Activated CD4-positive, alpha-beta memory T cell treated with anti-CD3 and anti-CD28 coated beads for 36 hours (primary cell): ENCODE measurements at places on chromosomes 2 and 18. TPM values are rescaled to one million over a fixed set of nuclear protein-coding genes. Genes with fewer than 3 reads are reported as not detected.

Gene CROCC2
- total RNA-seq, result not detected

Gene ASB18
- total RNA-seq, result not detected

Gene GCKR
- not detected for total RNA-seq

Gene KCNS3
- total RNA-seq, result 0.19 TPM

Gene FABP1
- not detected for total RNA-seq

Gene RTKN
- 1.6 TPM for total RNA-seq
